Peyer's patch (tissue), 4 donors: ENCODE measurements at places on chromosomes 1 and 21.
A peak's percentile ranks its signal among the peaks of the same experiment; 100 is the strongest.

DNA sequence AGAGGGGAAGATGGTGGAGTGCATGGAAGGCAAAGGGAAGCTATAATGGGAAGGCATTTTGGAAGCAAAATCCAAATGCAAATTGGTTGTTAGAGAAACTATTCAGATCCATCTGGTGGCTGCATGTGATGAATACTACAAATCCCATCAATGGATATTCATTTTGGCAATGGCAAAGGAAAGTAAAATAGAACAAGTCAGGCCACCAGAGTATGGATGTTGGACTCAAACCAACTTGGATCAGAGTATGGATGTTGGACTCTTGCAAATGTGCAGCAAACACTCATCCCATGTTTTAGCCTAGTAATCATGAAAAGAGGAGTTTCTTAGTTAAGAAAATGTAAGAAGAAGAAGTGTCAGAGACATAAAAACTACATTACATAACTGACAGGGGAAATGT lies 289.6 kb upstream of the DAB1 start:
- no peak for DNase-seq

DNA sequence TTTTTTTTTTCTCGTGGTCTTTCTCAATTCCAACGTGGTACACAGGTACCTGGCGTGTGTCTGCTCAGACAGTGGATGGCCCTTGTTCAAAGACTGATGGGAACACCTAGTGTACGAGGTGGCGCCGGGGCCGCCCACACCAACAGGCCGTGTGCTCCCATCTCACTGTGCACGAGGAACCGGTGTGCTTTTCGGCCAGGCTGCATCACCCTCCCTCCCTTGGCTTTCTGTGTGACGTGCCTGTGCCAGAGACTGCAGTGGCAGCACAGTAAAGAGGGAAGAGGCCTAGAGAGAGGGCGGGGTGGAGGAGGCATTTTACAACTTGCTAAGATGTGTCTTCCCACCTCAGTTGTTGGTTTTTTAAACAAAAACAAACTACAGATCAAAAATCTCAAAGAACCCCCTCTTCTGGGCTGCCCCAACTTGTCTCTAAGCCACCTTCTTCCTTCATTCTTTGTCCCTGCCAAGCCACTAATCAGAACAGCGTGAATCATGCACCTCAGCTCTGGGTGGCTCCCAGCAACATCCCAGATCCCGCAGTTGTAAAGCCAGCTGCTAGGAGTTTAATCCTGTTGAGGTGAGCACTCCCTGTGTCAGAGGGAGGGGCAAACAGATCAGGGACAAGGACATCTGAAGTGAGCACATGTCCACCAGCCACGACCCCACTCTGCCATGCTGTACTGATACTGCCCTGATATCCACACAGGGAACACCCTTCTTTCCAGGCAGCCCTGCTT lies 20.7 kb downstream of the IRF2BP2 start:
- no peak for DNase-seq

DNA sequence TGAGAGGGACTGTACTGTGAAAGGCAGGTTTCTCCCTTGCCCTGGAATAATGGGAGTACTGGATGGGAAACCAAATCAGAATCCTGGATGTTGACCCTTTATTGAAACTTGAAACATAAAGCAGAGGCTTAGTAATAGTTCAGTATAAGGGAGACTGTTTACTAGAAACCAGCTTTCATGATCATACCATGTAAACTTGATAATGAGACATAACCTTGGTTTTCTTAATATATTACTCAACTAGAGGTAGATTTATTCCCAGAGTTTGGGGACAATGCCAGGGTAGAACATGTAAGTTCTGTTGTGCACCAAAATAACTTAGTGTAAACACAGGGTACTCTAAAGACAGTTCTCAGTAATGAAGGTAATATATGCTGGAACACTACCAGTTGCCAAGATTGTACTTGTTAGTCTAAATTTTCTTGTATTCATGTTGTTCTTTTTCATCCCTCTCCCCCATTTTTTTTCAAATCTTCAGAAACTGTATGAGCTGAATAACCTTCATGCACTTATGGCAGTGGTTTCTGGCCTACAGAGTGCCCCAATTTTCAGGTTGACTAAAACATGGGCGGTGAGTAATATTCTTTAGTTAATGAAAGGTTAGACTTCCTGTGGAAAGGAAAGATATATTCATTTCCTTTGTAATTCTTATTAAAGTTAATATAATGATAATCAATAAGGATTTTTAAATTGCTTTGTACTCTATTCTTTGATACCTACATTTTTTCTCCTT lies 49.6 kb downstream of the ANGPTL1 start:
- DNase-seq, result no peak

GRCh38 chr1:11648039-11648438 lies 6.2 kb downstream of the FBXO2 start:
- no peak for DNase-seq

DNA sequence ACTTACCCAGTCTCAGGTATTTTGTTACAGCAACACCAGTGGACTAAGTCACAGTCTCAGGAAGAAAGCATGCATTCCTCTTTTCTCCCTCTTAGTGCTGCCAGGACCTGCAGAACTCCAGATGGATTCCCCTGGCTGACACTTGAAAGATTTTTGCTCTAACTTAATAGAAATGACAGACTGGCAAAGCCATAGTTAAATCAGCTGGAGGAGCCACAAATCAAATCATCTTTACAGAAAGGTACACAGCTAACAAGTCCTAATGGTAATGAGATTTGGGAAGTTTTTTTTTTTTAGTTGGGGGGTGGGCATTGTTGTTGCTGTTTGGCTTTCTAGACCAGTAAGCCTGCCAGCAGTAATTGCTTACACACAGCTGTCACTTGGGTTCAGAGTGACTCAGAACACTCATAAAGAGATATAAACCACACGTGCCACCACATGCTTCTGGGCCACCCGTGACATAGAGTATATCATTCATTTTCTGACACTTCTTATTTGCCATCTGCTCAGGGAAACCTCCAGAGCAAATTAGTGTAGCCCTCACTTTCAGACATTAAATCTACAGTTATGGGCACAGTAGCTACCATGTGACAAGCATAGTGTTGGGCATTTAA lies 72.4 kb downstream of the FH start:
- no peak for DNase-seq

DNA sequence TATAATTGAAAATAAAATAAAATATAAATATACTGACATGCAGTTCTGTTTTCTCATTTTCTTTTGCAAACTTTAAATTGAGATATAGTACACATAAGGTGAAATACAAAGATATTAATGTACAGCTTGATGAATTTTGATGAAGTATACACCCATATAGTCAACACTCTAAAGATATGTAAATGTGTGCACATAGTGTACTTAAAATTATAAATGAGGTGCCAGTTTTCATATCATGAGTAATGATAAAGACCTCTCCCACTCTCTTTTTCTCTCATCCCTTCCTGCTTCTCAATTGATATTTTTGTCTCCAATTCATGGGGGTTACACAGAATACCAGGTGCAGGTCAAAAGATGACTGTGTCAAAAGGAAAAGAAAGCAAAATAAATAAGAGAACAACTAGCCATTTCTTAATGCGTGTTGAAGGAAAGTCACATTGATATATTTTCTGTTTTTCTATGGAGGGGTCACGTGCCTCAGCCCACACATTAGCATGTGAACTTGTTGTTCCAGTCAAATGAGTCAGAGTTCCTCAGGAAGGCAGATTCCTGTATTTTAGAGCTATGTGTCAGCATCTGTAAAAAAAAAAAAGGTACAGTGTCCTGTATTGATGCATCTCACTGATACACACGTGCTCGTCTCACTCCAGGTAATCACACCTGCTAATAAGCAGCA lies 64.3 kb upstream of the HOOK1 start:
- DNase-seq, result no peak

DNA sequence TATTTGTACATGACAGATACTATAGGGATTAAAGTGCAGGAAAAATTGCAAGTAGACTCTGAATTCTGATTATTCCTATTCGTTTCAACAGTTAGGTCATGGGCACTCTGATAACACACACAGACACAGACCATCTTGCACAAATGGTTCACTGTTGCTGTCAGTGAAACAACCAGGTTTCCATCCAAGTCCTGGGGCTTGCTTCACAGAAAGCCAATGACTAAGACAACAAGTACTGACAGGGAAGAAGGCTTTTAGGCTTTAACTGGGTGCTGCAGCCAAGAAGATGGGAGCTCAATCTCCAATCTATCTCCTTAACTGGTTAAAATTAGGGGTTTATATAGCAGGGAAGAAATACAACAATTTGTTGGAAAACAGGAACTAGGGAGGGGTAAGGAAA lies 57.6 kb downstream of the RIMS3 start:
- DNase-seq, result no peak

DNA sequence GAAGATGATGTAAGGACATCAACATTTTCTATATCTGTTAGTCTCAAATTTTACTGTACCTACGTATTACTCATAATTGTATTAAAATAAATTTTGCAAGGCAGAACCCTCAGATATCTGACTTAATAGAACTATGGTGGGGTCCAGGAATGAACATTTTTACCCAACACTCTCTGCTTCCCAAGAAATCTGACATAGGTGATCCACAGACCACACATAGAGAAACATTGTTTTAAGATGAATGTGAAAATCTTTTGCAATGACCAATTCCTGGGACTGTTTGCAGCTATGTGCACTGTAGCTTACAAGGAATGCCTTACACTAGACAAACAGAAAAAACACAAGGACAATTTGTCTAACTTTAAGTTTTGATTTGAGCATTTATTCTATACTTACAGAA lies 645.6 kb upstream of the ADGRL2 start:
- no peak for DNase-seq

GRCh38 chr1:155003766-155004351 lies 1.3 kb downstream of the ZBTB7B start:
- DNase-seq, result peak; percentile 88
